Right lung (tissue), 10 donors: ENCODE measurements at places on chromosomes 5 and 9.

GRCh38 chr5:15694696-15695214, 194.8 kb downstream of the FBXL7 start:
- DNase-seq, result no peak

DNA sequence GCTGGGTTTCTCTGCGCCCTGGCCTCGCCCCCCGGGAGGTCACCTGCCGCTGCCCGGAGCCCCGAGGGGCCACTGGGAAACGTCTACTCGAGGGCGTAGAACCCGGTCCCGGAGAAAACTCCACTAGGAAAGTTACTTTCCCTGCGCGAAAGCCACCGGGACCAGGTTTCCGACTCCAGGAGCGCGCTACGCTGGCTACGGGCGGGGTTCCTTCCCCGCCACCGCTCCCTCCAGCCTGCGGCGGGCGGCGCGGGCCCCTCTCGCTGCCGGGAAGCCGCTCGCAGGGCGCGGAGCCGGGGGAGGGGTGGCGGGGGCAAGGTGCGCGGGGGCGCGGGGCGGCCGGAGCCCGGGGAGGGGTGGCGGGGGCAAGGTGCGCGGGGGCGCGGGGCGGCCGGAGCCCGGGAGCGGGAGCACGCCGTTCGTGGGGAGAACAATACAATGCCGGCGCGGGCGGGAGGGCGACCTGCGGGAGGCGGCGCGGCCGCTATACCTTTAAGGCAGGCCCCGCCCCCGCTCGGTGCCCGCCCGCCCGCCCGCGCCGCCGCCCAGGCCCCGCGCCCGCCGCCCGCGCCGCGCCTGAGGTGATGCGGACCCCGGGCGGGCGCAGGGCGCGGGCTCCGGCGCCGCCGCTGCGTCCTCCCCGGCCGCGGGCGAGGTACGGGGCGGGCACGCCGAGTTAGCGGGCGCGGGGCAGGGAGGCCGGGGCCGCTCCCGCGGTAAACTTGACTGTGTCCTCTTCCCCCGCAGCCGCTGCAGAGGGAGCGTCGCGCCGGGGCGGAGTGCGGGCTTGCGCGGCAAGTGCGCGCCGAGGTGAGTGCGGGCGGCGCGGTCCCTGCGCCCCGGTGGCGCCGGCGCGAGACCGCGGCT, 278.1 kb downstream of the AOPEP start:
- DNase-seq, result no peak

DNA sequence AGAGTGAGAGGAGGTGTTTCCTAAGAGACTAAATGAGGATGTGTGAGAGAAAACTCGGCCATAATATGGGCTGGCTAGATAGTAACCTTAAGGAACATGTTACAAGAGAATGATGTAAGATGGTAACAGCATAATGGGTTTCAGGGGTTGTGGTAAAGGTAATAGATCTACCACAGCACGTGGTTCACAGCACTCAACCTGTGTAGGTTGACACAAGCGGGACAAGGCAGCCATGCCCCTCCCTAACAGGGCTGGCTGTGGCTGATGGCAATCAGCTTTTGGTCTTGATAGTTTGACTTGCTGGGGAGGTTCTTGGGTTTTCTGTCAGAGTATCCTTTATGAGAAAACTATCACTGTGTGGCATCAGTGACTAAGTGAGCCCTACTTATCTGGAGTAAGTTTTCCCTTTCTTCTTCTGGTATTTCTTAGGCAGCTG, 138.6 kb downstream of the TRIO start:
- no peak for DNase-seq

DNA sequence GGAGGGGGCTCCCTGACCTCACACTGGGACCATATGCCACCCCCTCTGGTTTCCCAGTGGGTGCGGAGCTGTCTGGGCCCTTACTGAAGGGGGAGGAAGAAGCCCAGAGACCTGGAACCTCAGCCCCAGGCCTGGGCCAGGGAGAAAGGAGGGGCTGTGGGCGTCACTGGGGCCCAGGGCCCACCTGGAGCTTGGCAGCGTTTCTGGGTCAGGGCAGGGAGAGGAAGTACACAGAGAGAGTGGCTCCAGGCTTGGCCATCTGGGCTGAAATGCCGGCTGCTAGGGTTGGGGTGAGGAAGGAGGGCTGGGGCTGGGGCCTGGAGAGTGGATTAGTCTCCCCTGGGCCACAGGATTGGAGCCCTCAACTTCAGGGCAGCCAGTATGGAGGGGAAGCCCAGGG, 6.4 kb upstream of the DAB2IP start:
- no peak for DNase-seq

GRCh38 chr5:9165546-9165945, 380.3 kb downstream of the SEMA5A start:
- no peak for DNase-seq

GRCh38 chr5:141001446-141001843, 35.2 kb downstream of the PCDHAC2 start:
- no peak for DNase-seq
